Left ventricle myocardium inferior (tissue), 1 donor: ENCODE measurements at places on chromosomes 12 and 14. TPM values are rescaled to one million over a fixed set of nuclear protein-coding genes. Genes with fewer than 3 reads are reported as not detected.

Gene LMNTD1
- total RNA-seq = not detected

- H3K36me3 ChIP-seq = no peaks in the 10 kb centered on the region
- H3K4me1 ChIP-seq = no peaks in the 10 kb centered on the region
- H3K4me3 ChIP-seq = no peak overlapping the region
- DNase-seq = no peak
- H3K27me3 ChIP-seq = no peaks in the 10 kb centered on the region
Observed at GRCh38 chr12:101859664-101860607, 17.4 kb upstream of the DRAM1 start.

Gene CMA1
- total RNA-seq = 0.66 TPM

DNA sequence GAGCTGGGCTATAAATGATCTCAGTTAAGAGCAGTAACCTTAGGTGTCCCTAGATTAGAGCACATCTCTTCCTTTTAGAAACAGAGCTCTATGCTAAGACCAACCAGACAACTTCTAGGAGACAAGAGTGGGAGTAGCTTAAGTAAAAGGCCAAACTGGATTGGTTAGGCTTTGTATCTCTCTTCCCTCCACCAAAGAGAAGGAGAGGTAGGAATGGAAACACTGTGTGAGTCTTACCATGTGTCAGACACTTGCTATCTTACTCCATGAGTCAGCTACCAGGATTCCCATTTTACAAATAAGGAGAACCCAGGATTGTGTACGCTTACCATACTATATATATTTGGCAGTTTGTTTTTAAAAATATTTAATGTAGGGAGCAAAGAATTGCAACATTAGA lies 122.9 kb downstream of the PAX9 start:
- H3K27me3 ChIP-seq = peaks cover 40% of the 10 kb centered on the region
- no peaks in the 10 kb centered on the region for H3K4me1 ChIP-seq
- no peak overlapping the region for H3K27ac ChIP-seq
- H3K4me3 ChIP-seq = no peak overlapping the region
- no peak for DNase-seq
- H3K36me3 ChIP-seq = no peaks in the 10 kb centered on the region

GRCh38 chr12:34208331-34209258 lies 186.3 kb downstream of the ALG10 start:
- H3K4me1 ChIP-seq = no peaks in the 10 kb centered on the region
- DNase-seq = no peak
- H3K4me3 ChIP-seq = no peak overlapping the region
- no peak overlapping the region for H3K27ac ChIP-seq
- H3K27me3 ChIP-seq = no peaks in the 10 kb centered on the region

DNA sequence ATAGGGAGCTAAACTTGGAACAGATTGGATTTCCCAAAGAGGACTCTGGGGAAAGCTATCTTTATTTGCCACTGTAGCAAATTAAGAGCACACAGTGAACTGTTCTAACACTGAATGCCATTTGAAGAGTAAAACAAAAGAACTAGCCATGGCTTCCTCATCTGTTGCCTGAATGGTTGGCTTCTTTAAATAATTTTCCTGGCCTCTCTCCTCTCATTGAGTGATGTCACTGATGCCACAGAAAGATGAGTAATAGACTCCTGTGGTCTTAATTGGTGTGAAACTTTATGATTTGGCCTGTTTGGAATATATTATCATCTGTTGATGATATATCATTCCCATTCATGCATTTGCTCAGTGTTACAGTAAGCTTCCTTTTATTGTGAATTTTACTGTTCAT lies 42.5 kb downstream of the WDR20 start:
- no peaks in the 10 kb centered on the region for H3K27me3 ChIP-seq
- no peaks in the 10 kb centered on the region for H3K36me3 ChIP-seq
- peaks cover 86% of the 10 kb centered on the region for H3K4me1 ChIP-seq
- no peak overlapping the region for H3K27ac ChIP-seq
- no peak for DNase-seq
